ENCODE measurements at places on chromosomes 16 and 17.
A peak's percentile ranks its signal among the peaks of the same experiment; 100 is the strongest.

DNA sequence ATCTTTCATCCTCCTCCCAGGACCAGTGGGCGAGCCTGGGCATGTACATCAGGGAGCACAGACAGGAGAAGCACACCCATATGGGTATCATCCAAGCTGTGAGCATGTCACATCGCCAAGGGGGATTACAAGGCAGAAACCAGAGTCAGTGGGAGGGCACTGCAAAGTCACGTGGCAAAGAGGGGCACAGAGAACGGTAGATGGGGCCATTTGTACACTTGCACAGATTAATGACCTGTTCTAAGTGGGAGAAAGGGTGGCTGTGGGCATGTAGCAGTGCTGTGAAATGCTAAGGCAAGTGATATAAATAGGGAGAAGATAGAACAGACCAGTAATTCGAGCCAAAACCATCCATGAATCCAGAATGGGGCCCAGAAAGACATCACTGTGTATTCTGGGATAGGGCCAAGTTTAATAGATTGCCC, 265.0 kb downstream of the CPPED1 start:
- DNase-seq: no peak

DNA sequence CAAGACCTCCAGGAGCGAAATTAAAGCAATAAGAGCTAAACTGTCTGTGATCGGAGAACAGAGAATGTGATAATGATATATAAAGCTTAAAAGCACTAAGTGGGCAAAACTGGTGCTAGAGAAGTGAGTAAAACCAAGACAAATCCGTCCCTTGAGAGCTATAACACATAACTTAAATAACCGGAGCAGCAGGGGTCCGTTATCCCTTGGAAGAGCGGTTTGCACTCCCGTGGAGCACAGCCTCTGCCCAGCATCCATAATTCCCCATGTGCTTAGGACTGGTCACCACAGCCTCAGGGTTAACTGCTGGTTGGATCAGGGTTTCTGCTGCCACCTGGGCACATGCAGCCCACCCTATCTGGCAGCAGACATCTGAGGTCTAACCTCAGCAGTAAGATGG, 489.0 kb downstream of the NPIPA7 start:
- DNase-seq: no peak

DNA sequence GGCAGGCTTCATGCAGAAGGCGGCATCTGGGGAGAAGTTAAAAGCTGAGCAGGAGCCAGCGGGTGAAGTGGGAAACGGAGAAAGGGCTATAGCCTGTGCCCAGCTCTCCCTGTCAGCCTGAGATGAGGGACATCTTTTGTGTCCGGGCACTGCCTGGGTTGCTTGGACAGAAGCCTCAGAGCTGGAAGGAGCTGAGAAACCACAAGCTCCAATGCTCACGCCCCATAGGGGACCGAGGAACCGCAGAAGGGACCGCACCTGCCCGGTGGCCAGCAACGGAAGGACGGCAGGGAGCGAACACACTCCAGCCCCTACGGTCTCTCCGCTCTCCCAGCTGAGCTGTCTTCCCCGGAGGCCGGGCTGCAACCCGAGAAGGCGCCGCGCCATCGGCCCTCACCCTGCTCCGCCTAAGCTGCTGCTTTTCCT, 175.8 kb downstream of the NPIPB11 start:
- DNase-seq: no peak

- DNase-seq: no peak
These were observed 35.6 kb downstream of the SDR42E1 start for GRCh38 chr16:81975637-81976036.

DNA sequence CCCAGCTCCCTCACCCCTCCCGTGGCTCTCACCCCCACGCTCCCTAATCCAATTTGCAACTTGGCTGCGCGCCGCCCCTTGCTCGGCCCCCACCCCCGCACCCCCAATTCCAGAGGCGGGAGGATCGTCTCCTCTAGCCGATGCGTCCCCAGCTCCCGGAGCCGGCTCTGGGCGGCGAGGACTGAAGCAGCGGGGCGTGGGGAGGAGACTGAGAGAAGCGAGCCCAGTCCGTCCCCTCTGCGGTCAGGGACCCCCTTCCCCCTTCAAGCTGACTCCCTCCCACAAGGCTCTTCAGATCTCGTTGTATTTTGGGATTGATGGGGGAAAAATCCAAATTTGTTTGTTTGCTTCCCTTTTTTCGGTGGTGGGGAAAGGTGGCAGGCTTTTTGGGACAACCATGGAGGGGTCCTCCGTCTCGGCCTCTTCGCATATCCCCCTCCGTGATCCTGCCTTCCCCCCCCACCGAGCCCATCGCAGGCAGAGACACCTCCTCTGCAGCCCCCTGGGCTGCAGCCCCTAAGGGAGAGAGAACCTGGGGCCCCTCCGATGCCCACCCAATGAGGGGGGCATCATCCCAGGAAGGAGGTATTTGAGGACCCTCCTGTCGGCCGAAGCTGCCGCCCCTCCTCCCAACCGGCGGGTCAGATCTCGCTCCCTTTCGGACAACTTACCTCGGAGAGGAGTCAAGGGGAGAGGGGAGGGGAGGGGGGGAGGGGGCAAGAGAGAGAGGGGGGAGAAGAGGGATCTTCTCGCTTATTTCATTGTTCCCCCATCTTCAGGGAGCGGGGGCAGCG, 466 bp downstream of the NEUROD2 start:
- DNase-seq: no peak

DNA sequence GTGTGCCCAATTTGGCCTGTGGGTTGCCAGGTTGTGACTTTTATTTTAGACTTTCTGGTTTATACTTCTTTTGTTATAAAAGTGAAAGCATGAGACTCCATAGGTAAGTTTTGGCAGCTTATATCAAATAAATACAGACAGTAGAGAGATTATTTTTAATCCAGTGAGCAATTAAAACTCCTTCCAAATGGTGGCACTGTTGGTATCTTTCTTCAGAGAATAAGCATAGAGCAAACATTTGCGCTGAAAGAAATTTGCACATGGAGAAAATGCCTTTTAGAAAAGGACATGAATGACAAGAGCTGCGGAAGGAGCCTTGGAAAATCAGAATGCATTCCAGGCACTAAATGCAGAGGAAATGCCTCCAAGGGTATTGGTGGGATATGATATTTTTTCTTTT, 46.1 kb upstream of the DNAJA2 start:
- DNase-seq: no peak

DNA sequence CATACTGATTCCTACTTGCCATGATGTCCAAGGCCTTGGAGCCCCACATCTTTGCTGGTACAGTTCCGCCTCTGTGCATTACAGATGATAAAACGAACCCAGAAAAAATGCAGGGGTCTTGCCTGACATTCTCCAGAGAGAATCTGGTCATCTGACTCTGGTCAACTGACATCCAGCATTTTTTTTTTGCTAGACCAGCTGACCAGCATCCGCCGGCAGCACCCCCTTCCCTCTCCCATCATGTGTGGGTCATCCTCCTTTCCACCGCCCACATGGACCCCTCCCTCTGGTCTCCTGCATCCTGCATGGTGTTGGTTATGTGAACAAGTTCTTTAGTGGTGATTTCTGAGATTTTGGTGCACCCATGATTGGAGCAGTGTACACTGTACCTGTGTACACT, 47.1 kb downstream of the CDH1 start:
- no peak for DNase-seq

DNA sequence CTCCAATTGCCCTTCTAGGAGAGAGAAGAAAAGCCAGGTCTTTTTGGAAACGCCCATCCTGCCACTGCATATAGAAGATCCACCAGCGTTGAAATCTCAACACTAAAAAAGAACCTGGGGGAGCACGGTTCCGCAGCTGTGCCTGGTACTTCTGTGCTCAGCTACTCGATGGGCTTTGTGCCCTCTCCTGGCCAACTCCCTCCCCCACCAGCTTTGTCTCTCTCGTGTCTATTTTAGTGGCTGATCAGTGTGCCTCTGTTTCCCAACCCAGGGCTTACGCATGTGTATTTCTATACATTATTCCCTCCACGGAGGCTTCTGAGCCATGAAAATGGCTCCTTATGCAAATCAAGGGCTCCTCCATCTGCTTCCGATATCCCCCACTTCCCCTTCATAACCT, 83.5 kb downstream of the RBFOX3 start:
- no peak for DNase-seq

GRCh38 chr17:61179380-61179806, 220.2 kb upstream of the TBX2 start:
- DNase-seq: no peak

DNA sequence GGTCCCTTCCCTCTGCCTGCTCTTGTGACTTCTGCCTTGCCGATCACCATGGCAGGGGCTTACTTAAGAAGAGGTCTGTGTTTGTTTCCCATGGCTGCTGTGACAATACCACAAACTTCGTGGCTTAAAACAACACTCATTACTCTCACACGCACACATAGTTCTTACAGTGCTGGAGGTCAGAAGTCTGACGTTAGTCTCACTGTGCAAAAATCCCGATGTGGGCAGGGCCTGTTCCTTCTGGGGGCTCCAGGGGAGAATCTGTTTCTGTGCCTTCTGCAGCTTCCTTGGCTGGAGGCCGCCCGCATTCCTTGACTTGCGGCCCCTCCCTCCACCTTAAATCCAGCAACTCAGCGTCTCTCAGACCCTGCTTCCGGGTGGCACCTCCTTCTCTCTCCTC, 249.2 kb upstream of the GSE1 start:
- DNase-seq: no peak

GRCh38 chr16:66701516-66701915, 5.0 kb upstream of the CMTM4 start:
- DNase-seq: no peak

DNA sequence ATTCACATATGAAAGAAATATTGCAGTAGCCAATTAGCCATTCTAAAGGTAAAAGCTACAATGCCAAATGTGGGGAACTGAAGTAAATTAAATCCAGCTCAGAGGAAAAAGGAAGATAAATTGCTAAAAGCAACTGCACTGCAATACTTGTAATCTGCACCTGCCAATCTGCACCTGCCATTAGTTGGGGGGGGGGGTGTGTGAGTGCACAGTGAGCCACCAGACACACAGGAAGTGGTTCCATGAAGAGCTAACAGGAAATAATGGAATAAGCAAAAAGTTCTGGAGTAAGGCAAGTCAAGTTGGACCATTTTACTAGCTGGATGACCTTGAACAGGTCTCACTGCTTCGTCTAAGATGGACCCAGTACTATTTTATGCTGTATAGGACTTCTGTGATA, 191.8 kb downstream of the PARN start:
- DNase-seq: no peak

DNA sequence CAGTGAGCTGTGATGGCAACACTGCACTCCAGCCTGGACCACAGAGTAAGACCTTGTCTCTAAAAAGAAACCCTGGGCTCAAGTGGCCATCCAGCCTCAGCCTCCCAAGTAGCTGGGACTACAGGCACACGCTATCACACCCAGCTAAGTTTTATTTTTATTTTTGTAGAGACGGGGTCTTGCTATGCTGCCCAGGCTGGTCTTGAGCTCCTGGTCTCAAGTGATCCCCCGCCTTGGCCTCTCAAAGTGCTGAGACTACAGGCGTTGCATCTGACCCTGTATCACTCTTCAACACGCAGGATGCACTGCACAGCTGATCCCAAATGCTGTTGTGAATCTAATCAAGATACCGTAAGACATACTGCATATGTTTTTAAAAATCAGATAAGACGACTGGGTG, 23.0 kb downstream of the ANKRD11 start:
- DNase-seq: no peak

- DNase-seq: no peak
These were observed 5.0 kb downstream of the WFIKKN2 start for GRCh38 chr17:50840311-50840851.

DNA sequence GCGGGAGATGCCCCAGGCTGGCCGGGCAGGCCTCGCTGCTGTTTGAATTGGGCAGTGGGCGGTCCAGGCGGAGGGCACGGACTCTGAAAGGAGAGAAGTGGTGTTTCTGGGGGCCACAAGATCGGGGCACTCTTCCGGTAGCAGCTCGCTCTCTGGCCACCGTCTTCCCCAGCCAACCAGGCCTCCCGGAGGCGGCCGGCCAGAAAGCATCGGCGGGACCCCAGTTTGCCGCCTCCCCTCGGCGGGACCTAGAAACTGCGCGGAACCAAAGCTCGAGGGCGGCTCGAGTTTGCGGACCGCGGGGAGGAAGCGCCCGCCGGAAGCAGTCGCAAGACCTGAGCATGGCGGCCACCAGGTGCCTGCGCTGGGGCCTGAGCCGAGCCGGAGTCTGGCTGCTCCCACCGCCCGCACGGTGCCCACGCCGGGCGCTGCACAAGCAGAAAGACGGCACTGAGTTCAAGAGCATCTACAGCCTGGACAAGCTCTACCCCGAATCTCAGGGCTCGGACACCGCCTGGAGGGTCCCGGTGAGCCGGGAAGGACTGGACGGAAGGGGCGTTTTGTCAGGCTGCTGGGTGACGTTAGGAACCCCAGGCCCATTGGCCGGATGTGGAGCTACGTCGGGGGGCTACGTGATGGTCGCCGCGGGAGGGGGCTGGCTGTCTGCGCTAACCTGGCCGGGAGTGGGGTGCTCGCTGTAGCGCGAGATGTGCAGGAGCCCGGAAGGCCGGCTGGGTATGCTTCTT, at the start of gene MRPL58:
Gene MRPL58, plus strand, starts transcription at position 325 of the 746 bp plus-strand sequence. Its CDS starts 17 bp downstream, at position 342.
- DNase-seq: peak; percentile 79

DNA sequence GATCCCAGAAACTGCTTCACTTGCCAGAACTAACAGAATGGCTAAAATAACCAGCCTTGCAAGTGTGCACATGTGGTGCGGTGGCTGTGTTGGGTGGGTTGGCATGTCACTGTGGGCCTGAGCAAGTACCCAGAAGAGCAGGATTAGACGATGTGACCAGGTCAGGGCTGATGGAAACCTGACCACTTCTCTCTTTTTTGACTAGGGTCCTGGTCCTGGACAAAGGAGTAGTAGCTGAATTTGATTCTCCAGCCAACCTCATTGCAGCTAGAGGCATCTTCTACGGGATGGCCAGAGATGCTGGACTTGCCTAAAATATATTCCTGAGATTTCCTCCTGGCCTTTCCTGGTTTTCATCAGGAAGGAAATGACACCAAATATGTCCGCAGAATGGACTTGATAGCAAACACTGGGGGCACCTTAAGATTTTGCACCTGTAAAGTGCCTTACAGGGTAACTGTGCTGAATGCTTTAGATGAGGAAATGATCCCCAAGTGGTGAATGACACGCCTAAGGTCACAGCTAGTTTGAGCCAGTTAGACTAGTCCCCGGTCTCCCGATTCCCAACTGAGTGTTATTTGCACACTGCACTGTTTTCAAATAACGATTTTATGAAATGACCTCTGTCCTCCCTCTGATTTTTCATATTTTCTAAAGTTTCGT, 16.7 kb downstream of the ANKRD40 start:
- no peak for DNase-seq

- DNase-seq: no peak
These were observed 7.7 kb upstream of the PECAM1 start for GRCh38 chr17:64398320-64398719.

- no peak for DNase-seq
These were observed 148.7 kb upstream of the HS3ST2 start for GRCh38 chr16:22665048-22665797.

DNA sequence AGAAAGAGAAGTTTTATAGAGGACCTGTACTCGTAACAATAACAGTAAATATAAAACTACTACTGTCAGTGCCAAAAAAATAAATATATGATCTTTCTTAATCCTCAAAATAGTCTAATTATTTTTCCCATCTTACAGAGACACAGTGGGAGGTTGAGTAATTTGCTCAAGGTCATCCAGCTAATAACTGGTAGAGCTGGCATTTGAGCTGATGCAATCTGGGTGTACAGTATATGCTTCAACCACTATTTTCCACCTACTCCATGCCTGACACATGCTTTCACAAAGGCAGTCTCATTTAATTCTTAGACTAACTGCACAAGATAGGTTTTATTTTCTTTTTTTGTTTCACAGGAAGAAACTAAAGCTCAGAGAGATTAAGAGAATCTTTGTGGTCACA, 33.6 kb downstream of the PIGL start:
- DNase-seq: no peak

- DNase-seq: no peak
These were observed 748 bp downstream of the ATF7IP2 start for GRCh38 chr16:10386517-10387100.

- no peak for DNase-seq
These were observed 23.9 kb upstream of the LRRC75A start for GRCh38 chr17:16515933-16516332.

Data from HuH-7.5 (cell line).